T-helper 1 cell (primary cell): ENCODE measurements at places on chromosomes 7 and 10.

DNA sequence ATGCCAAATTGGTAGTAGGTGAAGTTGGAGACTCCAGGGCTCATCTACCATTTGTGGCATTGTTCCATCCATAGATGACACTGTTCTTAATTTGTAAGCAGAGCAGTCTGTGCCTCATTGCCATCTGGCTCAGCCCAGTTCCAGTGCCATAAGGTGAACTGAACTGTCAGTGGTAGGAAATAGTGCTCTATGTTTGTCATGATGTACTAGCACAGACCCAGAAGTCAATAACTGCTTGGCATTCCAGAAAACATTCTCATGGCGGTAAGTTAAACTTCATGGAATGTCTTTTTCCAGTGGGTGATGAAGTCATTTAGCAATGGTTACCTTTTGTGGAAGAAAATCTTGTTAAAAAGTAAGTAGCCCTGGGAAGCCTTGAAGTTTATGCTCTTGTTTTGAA, 302.7 kb downstream of the SUGCT start:
- DNase-seq, result no peak

GRCh38 chr10:31274310-31274709, 44.7 kb upstream of the ZEB1 start:
- no peak for DNase-seq

GRCh38 chr7:124713086-124713485, 52.5 kb downstream of the GPR37 start:
- no peak for DNase-seq

DNA sequence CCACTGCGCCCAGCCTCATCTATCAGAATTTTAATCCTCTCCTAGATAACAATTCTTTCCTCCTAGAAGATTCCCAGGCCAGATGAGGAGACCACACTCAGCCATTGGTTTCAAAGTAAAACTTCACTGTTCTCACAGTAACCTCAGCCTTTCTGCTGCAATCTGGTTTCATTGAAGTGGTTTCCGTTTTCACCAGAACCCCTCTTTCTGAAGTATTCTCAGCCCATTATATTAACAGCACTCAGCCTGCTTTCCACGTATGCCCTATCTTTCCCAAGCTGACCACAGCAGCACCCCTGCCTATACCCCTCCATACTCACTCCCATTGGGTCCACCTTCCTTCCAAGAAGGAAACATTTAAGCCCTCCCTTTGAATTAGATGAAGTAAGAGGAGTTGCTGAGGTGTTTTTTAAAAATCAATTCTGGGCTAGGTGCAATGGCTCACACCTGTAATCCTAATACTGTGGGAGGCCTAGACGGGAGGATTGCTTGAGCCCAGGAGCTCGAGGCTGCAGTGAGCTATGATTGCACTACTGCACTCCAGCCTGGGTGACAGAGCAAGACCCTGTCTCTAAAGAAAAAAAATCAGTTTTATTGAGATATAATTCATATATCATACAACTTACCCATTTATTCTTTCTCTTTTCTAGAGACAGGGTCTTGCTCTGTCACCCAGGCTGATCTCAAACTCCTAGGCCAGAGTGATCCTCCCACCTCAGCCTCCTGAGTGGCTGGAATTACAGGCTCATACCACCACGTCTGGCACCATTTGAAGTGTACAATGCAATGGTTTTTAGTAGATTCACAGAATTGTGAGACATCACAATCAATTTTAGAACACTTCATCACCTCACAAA, 11.3 kb downstream of the PLAU start:
- DNase-seq, result no peak

DNA sequence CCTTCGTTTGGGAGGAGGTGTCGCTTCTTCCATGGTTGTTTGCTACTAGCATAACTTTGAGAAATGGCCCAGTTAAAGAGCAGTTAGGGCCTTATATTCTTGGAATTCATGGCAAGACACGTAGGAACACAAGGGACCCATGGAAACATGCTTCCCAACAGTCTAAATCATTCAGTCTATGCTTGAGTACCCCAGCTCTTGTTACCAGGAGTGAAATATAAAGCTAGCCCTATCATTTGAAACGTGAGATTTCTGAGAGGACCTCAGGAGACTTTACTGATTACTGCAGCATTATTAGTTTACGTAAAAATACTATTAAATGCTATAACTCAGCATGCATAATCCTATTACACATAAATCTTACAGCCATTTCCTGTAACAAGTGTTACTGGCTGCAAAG, 328.6 kb upstream of the CDC14C start:
- DNase-seq, result no peak

DNA sequence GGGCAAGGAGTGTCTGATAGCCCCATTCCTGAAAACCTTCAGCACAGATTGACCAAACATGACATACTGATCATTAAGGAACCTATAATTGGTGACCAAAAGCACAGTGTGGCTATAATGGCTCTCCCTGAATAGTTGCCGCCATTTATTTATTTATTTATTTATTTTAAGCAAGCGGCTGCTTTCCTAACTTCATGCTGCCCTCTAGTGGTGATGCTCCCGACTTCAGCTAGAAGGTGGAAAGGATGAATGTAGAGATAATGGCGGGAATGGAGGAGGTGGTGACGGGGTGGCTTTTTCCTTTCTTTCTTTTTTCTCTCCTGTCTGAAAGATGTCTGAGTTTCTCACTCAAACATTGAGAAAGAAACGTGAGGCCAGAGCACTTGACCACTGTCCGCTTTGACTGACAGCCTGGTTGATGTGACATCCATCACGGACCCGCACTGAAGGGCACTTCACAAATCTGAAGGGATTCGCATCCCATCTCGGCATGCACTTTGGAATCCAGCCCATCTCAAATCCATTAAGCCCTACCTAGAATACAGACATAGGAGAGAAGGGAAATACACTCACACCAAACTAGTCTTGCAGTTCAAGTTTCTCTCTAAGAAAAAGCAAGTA, 1090.1 kb downstream of the KCNMA1 start:
- DNase-seq, result no peak

- DNase-seq, result no peak
These were observed 503.5 kb downstream of the KIF20B start for GRCh38 chr10:90204956-90205314.

DNA sequence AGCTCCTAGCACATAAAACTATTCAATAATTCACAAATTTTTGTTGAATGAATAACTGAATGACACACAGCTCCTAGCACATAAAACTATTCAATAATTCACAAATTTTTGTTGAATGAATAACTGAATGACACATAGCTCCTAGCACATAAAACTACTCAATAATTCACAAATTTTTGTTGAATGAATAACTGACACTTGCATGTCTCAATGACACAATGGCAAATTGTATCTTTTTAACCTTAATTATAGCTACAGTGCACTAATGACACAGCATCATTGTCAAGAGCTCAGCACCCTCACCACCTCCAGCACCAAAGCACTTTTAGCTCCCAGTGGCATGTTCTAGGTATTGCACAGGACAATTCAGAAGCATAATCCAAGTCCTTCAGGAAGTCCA, 131.6 kb downstream of the PDE1C start:
- no peak for DNase-seq

GRCh38 chr7:157892751-157893523, 556.1 kb downstream of the DNAJB6 start:
- DNase-seq, result no peak

DNA sequence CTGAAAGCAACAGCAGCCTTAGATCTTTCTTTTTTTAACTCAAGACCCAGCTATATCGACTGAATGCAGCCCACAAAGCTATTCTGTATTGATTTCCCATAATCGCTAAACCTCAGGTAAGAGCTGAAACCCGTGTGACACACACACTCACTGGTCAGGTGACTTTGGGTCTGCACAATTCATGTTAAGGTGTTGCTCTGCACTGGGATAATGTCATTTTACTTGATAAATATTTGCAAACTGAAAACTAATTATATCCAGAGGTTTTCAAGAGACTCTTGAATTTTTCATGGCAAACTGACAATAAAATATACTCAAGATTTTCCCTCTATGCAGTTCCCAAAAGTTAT, 33.1 kb downstream of the SCRN1 start:
- DNase-seq, result no peak

- DNase-seq, result no peak
These were observed 21.4 kb upstream of the RSBN1L start for GRCh38 chr7:77674878-77675277.

DNA sequence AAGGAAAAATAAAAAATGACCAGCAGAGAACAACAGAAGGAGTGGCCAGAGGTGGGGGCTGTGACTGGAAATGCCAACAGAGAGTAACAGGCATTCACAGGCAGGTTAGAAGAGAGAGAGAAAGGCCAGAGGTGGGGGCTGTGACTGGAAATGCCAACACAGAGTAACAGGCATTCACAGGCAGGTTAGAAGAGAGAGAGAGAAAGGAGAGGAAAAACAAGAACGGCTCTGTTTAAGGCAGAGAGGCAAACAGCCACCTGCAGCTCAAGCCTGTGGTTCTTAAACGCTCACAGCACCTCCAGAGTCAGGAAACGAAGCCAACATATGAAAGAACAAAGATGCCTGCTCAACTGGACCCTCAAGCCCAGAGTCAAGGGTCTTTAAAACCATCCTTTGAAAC, 39.5 kb upstream of the DGKI start:
- DNase-seq, result no peak

GRCh38 chr7:107661865-107662379, 1.3 kb downstream of the SLC26A4 start:
- no peak for DNase-seq

- DNase-seq, result no peak
These were observed 702 bp upstream of the AOAH start for GRCh38 chr7:36724996-36725395.

GRCh38 chr10:86659161-86659691, 4.9 kb downstream of the OPN4 start:
- no peak for DNase-seq

GRCh38 chr7:95687759-95688343, 84.5 kb upstream of the DYNC1I1 start:
- no peak for DNase-seq

DNA sequence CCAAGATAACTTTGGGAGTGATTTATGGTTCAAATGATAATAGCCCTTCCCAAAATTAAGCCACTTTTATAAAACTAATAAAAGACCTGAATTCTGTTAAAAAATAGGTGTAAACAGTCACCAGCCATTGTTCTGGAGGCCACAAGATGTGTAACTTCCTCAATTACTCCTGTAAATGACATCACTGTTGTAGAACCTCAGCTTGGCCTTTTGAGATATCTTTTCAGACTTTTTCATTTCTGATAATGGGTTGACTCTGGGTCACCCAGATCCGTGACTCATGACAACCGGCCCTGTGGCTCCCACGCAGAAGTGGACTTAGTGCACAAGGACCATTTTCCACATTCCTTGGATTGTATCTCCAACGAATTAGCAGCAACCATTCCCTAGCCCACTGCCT, 106.6 kb downstream of the DKK1 start:
- no peak for DNase-seq

DNA sequence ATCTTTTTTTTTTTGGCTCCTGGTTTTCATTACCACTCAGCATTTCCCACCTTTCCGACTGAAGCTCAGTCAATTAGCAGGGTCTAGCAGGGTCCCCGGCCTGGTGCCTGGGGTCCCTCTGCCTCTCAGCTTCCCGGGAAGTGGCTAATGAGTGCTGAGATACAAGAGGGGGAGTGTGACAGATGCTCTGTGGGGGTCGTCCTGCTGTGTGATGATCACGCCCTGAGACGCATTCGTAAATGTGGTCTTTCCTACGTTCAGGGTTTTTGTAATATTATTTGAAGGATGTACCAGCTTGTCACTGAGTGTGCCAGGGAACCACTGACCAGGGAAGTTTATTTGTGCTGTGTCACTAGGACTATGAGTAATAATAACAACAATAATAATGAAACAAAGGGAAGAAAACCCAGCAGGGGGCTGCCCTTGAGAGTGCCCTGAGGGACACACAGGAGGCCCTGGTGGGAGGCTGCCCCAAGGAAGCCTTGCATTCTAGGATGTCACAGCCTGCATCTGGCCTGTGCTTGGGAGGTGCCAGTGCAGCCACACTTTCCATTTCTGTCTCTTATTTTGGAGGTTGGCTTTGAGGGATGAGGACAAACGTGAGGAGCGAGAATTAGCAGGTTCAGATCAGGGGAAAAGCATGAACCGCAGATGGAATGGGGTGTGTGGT, 337.8 kb downstream of the ADARB2 start:
- no peak for DNase-seq

- no peak for DNase-seq
These were observed 200.9 kb downstream of the GRID1 start for GRCh38 chr10:86165666-86166065.

DNA sequence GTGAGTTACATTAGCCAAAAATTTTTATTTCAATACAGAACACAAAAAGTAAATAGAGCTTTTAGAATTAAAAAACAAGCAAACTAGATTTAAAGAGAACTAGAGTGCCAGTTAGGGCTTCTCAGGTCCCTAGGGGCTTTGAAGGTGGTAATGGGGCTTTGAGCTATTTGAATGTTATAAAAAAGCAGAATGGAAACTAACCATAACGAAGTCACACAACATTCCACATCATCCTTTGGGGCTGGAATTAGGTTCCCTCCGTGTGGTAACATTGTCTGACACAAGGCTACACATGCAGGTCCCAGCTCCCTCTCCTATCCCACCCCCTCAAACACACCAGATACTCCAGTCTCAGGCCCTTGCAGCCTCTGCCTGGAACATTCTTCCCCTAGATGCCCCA, 15.3 kb downstream of the JAZF1 start:
- DNase-seq, result no peak

GRCh38 chr7:84484502-84485079, 290.0 kb upstream of the SEMA3A start:
- no peak for DNase-seq

DNA sequence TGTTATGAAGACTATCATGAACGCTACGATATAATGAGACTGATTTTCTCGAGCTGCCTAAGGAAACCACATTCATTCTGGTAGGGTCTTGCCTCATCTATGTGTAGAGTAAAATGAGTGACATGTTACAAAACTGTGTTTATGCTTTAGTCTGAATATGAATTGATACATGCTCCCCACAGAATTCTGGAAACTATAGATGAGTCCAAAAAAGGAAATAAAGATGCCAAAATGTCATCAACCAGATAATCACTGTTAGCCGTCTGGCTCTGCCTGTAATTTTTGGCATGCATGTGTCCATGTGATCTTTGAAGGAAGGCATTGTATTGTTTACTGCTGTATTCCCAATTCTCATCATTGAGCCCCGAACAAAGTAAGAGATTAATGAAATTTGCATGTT, 42.6 kb upstream of the GPR37 start:
- DNase-seq, result no peak

- DNase-seq, result no peak
These were observed 108.7 kb downstream of the TBXAS1 start for GRCh38 chr7:139937715-139938114.

GRCh38 chr10:120505866-120506265, 48.8 kb downstream of the PLPP4 start:
- no peak for DNase-seq

DNA sequence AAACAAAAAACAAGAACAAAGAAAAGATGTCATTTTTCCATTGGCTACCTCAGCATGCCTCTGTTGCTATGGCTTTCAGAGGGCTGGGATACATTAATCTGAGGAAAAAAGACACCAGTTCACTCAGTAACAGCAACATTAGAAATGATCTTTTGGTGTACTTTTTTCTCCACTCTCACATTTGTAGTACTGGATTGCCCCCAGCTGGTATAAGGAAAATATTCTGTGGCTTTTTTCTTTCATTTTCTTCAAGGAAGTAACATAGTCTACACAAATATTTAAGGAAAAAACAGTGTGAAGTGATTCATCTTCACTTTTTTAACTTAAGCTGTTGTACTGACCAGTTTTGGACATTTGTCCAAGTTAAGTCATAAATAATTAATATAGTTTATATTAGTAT, 482.3 kb downstream of the SORCS1 start:
- no peak for DNase-seq

GRCh38 chr10:48667960-48668590, 16.6 kb upstream of the WDFY4 start:
- no peak for DNase-seq
